Activated T-cell treated with anti-CD3 and anti-CD28 coated beads for 48 hours (primary cell): ENCODE measurements at places on chromosomes 1 and 21.
A peak's percentile ranks its signal among the peaks of the same experiment; 100 is the strongest.

DNA sequence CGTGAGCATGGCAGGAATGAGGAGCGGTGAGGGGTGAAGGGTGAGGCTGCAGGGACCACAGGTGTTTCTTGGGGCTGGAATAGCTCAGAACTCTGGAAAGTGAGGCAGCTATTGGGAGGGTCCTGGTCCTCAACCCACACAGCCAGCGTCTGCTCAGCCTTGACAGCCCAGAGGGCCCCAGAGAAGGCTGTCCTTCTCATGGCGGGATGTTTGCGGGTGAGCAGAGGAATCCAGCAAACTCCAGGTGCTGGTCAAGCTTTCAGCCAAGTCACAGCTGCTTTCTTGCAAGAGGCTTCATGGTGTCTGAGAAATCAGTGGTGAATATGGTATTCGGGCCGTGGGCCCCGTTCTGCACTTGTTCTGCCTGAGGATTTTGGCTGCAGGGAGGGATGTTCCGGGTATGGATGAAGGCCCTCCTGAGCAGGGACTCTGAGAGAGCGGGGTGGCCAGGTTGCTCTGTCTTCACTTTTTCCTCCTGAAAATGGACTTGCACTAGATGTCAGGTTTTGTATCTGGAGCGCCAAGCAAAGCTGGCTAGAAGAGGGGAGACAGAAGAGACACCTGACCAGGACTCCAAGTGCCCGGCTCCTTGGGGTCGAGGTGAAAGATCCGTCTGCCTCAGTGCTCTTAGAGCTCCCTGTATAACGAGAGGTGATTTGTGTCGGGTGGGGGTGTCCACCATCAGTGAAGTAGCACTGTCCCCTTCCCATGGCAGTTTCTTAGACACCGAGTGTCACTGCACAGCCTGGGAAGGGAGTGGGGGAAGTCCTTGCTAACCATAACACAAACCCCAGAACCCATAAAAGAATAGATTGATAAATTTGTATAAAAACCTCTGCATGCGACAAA is 139.9 kb downstream of the PEX14 start:
- no peak for DNase-seq

GRCh38 chr1:228236744-228237143 is 28.9 kb downstream of the OBSCN start:
- DNase-seq, result no peak

- DNase-seq, result no peak
These were observed 44.0 kb downstream of the ZSCAN20 start for GRCh38 chr1:33516428-33516827.

GRCh38 chr1:207223162-207223561 is 98.3 kb upstream of the CD55 start:
- no peak for DNase-seq

DNA sequence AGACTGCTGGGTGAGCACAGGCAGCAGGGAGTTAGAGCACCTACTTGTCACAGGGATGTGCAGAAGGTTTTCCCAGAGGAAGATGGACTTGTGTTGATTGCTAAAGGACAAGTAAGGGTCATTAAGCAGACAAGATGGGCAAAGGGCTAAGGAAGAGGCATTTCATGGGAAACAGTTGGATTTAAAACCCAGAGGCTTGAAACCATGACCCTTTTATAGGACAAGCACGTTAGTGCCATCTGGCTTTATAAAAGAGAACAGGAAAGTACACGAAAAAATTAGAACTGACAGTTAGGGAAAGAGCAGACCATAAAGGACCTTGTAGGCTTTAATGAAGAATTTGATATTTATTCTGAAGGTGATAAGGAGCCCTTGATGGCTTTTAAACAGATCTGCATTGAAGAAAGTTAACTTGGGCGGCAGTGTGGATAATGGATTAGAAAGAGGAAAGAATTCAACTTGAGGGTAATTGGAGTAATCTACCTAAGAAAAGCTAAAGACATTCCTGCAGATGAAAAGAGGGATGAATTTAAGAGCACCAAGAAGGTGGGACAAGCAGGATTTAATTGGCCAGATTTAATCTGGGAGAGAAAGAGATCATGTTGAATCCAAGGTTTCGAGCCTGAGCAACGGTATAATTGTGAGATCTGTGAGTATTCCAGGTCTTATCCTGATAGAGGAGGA is 68.6 kb downstream of the ZC3H11B start:
- DNase-seq, result no peak

GRCh38 chr1:66460776-66461175 is 73.2 kb upstream of the SGIP1 start:
- no peak for DNase-seq

GRCh38 chr1:145985502-145986439 is 10.6 kb downstream of the TXNIP start:
- no peak for DNase-seq

DNA sequence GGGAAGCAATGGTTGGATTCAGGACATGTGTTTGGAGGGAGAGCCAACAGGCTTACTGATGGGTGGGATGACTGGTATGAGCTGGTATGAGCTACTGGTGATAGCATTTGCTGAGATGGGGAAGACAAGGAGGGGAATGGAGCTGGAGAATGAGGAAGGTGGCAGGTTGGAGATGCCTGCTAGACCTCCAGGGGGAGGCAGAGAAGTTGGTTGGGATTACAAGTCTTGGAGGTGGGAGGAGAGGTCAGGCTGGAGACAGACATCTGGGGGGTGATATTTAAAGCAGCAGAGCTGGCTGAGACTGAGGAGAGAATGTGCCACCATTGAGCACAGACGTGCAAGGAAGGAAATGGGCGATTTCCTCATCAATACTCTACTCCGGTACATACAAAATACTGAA is 31.8 kb upstream of the ENO1 start:
- no peak for DNase-seq

DNA sequence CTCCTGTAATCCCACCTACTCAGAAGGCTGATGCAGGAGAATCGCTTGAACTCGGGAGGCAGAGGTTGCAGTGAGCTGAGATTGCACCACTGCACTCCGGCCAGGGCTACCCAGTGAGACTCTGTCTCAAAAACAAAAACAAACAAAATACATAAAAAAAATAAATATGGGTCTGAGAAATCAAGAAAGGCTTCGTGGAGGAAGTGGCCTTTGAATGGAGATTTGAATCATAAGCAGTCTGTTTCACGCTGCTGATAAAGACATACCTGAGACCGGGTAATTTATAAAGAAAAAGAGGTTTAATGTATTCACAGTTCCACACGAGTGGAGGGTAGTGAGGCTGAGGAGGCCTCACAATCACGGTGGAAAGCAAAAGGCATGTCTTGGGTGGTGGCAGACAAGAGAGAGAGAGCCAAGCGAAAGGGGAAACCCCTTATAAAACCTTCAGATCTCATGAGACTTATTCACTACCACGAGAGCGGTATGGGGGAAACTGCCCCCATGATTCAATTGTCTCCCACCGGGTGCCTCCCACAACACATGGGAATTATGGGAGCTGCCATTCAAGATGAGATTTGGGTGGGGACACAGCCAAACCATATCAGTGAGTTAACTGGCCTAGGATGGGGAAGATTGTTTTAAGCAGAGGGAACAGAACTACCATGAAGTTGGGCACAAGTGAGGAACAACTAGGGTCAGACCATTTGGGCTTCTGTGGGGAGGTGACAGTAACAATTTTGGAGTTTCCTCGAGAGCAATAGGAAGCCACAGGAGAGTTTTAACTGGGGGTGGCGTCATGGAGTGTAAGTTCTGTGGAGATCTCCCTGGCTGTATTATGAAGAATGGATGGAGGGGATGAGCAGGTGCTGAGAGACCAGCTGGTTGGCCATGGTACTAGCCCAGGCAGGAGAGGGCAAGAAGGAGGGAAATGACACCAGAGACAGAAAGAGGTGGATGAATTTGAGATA is 22.2 kb upstream of the WNT4 start:
- DNase-seq, result no peak

DNA sequence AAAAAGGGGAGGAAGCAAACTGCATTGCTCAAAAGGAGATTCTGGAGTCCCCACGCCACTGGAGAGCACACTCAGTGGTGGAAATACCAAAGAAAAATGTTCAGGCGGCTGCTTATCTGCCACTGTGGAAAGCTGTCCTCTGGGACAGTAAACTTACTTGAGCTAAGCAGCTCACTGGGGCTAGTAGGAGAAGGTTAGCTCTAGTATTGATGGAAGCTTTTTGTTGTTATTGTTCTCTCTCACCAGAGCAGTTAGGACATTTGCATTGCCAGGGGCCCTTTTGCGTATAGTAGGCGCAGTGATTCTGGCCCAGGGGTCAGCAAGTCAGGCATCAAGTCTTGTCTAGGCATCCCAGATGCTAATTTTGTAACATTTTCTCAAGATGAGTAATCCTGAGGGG is 15.6 kb downstream of the BACE2 start:
- DNase-seq, result no peak

DNA sequence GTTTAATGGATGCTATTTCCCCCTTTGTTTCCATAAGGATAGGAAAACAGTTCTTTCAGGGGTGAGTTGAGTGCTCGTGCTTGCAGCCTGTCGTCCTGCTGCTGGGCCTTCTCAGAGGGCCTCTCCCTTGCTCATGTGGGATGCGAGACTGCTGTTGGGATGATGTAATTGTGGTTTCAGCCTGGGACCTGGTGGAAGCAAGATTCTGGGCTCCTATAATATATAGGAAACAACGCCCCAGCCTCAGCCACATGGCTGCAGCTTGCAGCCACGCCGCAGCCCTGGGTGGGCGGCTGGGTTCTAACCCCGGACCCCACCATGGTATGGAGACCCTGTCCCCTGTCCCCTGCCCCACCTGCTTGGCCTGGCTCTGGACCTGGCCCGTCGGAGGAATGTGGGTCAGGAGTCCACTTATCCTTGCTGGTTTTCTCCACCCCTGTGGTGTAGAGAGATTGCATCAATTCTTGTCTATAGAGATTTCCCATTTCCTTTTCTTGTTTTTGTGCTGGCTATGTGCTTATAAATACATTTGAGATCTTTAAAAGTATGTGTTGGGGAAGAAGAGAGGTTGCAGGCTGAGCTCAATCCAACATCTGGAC is 357.8 kb downstream of the SIPA1L2 start:
- no peak for DNase-seq

DNA sequence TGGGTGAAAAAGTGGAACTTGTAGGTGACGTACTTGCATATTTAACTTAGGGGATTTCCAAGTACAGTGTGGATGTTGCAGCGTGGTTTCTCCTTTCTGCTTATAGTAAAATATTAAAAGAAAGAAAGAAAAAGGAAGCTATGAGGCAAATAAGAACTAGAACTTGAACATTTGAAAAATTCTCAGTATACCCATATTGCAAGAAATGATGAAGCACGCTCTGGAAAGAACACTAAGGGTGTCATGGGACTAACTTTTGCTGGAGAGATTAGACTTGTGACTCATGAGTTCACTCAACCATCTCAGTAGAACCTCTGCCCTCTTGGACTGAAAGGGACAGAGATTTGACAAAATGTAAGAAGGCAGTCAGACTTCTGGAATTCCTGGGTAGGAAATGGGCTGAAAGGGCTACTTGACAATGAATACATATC is 704.5 kb upstream of the ADGRL4 start:
- DNase-seq, result no peak

- DNase-seq, result peak; percentile 41
These were observed 591 bp downstream of the KCTD3 start for GRCh38 chr1:215567491-215568298.

DNA sequence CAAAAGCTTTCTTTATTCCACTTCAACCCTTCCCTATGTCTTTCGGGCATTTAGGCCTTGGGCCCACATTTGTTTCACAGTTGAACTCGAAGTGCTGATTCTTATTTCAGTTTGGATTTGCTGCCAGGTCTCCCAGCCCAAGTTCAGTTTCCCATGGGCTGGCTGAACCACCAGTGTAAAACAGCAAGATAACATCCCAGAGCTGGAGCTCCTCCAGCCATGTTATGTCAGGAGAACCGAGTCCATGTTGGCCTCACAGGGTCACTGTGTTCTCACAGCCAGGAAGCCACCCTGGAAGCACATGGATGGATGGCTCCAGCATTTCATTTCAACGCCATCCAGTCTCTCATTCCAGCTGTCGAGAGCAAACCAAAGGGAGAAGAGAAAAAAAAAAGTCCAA is 45.2 kb upstream of the RXRG start:
- no peak for DNase-seq

- no peak for DNase-seq
These were observed 16.1 kb downstream of the H6PD start for GRCh38 chr1:9250411-9251381.
